Left kidney (tissue), 8 donors: ENCODE measurements at places on chromosomes 6 and 20.

GRCh38 chr6:46419576-46420002 is 71.7 kb downstream of the RCAN2 start:
- peak; percentile 79 for DNase-seq

GRCh38 chr20:43568706-43569105 is 9.9 kb downstream of the SGK2 start:
- no peak for DNase-seq

GRCh38 chr20:57535297-57535696 is 10.4 kb upstream of the CTCFL start:
- DNase-seq = no peak

DNA sequence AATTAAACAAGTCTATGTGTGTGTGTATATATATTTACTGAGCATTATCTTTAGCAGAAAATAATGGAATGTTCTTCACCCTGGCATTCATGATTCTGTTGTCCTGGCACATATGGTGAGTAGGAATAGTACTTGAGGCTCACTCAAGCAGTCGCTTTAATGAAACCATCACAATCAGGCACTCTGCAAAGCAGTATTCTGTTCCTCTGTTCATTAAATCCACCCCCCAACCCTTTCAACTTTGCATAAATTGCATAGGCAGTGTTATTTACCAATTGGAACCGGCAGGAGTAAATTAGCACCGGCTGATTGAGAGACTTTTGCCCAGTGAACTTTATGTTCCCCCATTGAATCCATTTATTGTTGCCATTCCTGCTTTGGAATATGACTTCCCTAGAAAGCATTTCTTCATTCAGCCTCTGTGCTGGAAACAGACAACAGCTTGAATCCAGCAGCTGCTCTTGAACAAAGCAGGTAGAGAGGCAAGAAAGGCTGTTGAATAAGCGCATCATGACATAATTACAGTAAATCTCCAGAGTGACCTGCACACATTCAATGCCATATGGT is 268.0 kb upstream of the RNF217 start:
- DNase-seq = no peak

DNA sequence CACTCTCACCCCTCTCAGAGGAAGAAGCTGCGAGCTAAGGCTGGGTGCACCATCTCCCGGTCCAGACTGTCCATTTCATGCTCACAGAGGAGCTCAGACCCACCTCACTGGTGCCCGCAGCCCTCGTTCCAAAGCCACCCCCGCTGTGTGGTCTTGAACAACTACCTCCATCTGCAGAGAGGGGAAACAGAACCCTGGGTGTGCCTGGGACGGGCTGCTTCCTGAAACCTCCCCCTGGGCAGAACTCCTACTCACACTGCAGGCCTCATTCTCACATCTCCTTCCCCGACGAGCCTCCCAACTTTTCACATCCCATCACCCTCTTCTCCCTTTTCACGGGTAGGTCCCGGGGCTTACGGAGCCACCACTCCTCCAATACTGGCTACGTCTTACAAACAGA is 18.1 kb downstream of the PMEPA1 start:
- DNase-seq = no peak
